ENCODE measurements at places on chromosomes 3 and 15. TPM values are rescaled to one million over a fixed set of nuclear protein-coding genes. Genes with fewer than 3 reads are reported as not detected.

NANOGP8 gene
- total RNA-seq, result not detected

CFAP92 gene
- total RNA-seq, result 1.1 TPM

DAPK2 gene
- total RNA-seq, result 1.5 TPM

KBTBD8 gene
- 2.4 TPM for total RNA-seq

PRKCI gene
- total RNA-seq, result 86.7 TPM

SLC28A2 gene
- total RNA-seq, result not detected
